ENCODE measurements at places on chromosomes 3 and 15.

DNA sequence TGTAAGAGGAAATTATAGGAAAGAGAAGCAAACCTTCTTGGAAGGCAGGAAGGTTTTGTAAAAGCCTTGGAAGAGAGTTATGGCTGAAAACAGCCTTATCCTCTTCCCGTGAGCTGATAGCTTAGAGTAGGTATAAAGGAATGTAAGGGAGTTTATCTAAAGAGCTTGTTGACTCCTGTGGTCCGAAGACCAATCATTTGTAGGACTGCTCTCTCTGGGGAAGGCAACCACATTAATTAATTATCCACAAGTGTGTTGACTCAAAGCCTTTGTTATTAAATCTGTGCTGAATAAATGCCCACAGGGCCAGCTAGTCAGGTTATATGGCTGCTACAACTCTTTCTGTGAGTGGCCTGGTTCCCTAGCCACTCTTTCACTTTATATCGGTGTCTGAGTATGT is 452.1 kb upstream of the RASGRP1 start:
- no peak for DNase-seq

DNA sequence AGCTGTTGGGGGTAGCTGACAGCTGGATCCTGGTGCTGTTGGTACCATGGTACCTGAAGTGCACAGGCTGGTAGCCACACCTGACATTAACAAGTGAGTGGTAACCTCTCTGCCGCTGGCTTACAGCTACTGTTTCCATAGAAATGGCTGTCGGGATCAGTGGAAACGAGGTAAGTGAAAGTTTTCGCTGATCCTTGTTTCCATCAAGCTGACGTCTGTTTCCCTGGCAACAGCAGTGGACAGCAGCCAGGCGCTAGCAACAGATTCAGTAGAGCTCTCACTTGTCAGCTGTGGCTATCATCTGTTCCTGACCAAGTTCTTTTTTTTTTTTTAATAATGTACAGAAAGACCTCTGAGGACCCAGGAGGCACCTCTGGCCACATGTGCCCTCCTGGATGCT is 166.2 kb downstream of the CHDH start:
- DNase-seq: no peak

GRCh38 chr3:14943042-14943441 is 4.3 kb upstream of the NR2C2 start:
- no peak for DNase-seq

GRCh38 chr3:32021748-32022147 is 40.2 kb downstream of the ZNF860 start:
- DNase-seq: no peak

DNA sequence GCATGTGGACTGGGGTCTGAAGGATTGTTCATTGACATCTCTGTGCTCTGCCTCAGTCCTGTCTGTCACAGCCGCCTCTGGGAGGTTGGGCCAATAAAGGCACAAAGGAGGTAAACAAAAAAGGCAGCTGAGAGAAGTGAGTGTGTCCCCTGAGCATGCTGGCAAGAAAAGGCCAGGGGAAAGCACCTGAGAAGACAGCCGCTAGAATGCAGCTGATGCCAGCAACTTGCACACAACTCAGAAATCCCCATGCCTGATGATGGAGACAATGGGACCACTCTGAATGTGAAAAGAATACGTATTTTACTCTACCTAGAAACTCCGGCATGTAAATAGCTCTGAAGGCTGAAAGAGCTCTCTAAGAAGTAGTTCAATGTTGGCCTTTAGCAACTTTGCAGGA is 118.7 kb downstream of the KCNH8 start:
- no peak for DNase-seq

DNA sequence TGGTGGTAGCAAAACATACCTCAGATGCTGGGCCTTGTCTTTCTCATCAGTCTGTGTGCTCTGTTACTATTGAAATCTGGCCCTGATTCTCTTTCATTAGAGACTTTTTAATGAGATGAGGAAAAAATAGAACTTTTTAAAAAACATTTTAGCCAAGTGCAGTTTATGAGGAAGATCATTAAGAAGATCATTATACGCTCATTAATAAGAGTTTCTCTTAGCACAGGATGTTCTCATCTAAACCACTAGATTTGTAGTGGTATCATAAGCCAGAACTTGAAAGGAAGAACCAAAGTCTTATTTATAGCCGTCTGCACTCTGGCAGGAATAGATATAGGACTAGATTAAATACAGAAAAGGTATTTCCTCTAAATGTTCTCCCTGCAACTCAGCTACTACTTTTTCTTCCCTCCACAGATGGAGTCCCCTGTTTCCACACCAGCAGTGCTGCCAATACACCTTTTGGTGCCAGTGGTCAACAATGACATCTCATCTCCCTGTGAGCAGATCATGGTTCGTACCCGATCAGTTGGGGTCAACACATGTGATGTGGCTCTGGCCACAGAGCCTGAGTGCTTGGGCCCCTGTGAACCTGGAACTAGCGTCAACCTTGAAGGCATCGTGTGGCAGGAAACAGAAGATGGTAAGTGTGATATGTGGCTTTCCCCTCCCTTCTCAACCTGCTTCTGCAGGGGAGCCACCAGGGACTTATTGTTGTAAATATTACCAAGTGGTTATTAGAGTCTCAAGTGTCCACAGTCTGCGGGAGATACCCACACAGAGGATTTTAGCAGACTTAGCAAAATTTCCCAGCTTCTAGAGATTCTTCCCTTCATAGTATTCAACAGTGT is 152.8 kb downstream of the RBPMS2 start:
- peak; percentile 46 for DNase-seq

DNA sequence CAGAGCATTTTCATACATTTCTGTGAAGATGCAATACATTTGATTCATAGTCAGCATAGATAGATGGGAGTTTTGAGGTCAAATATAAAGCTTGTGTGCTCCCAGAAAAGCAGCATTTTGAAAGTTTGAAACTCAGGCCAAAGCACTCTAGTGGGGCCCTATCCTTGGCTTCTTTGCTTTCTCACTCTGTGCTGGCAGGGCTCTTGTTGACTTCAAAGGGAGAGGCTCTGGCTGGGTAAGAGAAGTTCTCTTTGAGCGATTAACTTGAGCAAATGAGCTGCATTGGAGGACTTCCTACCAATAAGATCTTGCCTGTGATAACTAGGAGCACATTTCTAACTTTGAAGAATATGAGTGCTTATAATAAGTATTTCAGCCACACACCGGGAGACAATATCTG is 214.0 kb upstream of the RARB start:
- DNase-seq: no peak

DNA sequence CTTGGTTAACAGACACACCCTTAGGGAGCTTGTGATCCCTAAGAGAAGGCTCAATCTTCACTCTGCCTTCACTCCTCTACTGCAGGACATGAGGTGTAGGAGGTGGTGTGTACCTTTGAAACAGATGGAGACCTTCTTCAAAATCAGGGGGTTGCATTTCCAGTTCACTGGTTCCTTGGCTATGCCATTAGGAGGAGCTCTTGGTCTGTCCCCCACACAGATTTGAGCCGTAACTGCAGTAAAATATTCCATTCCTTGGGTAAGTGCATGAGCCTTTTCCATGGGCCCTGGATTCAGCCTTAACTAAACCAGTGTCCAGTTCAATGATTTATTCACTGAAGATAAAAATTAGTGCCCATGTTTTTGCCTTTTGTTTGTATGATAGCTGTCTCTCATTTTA is 144.6 kb downstream of the MCTP2 start:
- DNase-seq: no peak

DNA sequence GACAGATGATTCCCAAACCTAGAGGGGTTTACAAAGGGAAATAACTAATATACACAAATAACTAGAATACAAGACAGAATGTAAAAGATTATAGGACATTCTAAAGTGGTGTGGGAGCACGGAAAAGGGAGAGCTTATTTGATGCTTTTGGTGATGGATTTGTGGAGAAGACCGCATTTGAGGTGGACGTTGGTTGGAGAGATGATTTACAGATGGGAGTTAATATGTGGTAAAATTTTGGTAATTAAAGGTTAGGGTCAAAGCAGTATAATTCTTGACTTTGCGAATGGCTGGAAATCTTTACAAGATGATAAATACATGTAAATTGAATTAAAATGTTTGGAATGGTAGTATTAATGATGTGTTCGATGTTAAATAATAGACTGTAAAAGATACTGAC is 1.2 kb downstream of the KNL1 start:
- no peak for DNase-seq

DNA sequence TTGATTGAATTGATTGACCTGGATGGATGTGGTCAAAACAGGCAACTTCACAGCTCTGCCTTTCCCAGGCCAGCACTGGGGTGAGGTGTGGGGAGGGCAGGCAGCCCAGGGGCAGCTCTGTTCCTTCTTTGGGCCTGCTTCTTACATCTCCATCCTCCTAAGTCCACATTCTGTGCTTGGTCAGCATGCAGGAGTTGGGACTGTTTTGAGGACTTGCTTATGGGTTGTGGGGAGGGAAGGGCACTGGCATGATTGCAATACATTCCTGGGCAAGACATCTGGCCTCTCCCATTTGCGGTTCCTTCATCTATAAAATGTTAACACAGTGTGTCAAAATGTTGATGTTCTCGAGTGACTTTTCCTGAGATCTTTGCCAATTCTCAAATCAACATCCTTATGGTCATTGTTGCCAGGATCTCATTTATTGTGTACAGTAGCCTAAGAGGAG is 84.1 kb downstream of the ST6GAL1 start:
- no peak for DNase-seq

- DNase-seq: no peak
These were observed 1.7 kb upstream of the ARF4 start for GRCh38 chr3:57598765-57599360.

DNA sequence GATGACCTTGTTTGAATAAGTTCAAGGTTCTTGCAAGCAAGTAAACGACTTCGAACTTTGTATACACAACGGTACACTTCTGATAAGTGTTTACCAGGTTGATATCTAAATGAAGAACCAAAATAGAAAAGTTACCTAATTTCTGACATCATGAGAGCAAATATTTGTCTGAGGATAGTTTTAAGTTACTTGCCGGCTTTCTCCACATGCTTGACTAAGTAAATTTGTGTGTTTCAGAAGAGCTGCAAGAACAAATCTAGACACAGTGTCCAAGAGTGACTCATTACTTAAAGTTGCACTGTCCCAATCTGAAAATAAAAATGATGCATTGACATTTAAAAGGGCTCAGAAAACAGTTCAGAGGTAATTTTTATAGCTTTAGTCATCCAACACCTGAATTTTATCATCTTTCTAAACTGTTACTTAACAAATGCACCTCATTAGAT is 115.1 kb downstream of the HERC1 start:
- no peak for DNase-seq

- no peak for DNase-seq
These were observed 54.1 kb downstream of the MGA start for GRCh38 chr15:41714291-41714690.

DNA sequence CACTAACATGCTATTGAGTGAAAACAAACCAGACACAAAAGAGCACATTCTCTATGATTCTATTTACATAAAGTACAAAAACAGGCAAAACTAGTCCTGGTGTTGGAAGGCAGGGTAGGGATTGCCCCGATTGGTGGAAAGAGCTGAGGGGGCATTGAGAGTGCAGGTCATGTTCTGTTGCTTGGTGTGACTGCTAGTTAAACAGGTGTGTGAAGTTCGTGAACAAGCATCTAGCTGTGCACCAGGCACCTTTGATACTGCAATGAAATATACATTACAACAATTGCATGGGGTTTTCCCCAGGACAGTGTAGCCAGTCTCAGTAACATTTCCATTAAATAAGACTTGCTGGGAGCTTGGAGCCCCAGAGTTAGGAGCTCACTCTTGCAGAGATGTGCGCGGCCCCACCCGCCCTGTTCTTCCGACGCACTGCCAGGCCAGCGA is 26.3 kb upstream of the THRB start:
- DNase-seq: no peak

- DNase-seq: no peak
These were observed 231.4 kb downstream of the LRRN1 start for GRCh38 chr3:4030624-4031023.

- DNase-seq: no peak
These were observed 330.9 kb upstream of the C2CD4B start for GRCh38 chr15:62495670-62496614.

GRCh38 chr3:182041668-182042291 is 330.1 kb downstream of the SOX2 start:
- no peak for DNase-seq

GRCh38 chr3:13506239-13506638 is 26.1 kb downstream of the HDAC11 start:
- no peak for DNase-seq

DNA sequence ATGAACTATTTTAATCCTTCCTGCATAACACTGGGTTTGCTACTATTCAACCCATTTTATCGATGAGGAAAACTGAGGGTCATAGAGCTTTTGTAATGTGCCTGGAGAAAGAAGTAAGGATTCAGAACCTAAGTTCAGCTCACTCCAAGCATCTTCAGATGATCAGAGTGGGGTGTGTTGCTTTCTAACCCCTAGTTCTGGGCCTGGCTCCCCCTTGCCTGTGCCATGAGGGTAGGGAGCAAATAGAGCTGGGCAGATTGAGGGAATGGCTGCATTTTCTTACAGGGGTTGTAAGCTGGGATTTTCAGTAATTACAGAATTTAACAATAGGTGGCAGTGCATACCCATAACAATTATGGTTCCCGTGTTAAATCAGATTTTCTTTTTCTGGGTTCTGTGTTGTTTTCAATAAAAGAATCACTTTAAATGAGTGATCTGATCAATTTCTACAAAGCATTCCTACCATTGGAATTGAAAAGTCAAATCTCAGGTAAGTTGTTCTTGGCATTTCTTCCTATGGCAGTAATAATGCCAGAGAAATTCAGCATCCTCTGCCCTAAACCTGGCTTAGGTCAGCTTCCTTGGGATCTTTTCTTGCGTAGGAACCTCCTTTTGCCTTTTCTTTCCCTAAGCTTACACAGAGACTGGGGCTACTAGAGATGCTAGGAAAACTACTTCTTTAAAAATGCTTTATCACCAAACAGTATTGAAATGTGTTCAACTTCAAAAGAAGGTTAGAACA is 103.8 kb upstream of the IL12A start:
- DNase-seq: no peak

DNA sequence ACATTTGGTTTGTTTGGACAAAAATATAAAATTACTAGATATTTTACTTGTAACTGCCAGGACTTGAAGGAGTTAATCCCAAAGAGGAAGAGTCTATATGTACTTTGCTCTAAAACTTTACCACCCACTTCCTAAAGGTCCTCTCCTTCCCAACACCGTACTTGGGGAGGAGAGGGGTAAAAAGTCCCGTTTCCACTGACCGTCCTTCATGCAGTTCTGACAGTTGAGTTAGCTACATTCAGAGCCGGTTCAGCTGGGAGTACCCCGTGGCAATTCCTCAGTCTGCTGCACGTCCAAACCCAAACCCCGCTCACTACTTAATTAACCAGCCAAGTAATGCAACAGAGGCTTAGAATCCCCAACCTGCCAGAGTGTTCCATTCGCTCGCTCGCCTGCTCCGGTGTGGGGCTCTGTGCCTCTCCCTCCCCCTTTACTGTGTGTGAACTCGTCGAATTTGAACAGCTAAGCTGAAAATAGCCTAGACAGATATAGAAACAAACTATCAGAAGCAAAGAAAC is 519.7 kb downstream of the FOXP1 start:
- DNase-seq: peak; percentile 42

Data from stimulated activated CD8-positive, alpha-beta memory T cell treated with anti-CD3 and anti-CD28 coated beads, Interleukin-15, amount 100 ng/mL, for 48 hours (primary cell).